CD4-positive, alpha-beta T cell (primary cell): ENCODE measurements at places on chromosomes 5 and 9.

- DNase-seq = no peak
These were observed 6.8 kb downstream of the AMBP start for GRCh38 chr9:114071197-114071795.

DNA sequence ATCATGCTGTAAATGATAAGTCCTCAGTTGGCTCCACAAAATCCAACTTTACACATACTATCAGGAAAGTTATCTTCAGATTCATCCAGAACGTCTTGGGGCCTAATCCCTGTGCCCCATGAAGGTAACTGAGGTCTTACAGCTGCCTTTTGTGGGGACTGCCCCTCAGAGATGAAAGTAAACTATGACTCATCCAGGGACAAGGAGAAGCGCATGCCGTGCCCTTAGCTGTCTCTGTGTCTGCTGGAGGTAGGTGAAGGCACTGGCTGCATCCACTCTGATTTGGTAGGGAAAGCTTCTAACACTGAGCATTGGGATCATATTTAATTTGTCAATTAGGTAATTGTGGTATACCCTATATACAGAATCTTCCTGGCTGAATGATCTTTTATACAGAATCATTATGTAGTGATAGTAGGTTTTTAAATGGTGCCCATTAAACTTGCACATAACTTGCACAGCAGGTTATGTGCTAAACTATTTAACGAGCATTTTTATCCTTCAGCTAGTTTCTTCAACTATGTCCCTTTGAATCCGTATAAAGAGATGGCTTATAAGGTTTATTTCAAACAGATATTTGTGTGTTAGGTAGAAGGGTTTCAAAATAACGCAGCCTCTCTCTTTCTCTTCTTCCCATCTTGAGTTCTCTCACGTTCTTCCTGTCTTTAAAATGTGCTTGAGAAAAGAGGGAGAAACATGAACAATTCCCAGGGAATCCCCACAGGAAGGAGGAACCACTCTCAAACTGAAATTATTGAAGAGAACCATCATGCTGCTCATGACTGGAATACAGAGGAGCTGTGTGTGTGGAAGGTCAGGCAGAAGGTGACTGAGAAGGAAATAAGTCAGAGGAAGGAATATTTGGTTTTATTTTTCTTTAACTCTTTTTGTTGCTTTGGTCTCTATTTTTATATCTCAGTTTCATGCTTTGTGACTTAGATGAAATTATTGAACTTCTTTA is 250.9 kb downstream of the CD180 start:
- no peak for DNase-seq

DNA sequence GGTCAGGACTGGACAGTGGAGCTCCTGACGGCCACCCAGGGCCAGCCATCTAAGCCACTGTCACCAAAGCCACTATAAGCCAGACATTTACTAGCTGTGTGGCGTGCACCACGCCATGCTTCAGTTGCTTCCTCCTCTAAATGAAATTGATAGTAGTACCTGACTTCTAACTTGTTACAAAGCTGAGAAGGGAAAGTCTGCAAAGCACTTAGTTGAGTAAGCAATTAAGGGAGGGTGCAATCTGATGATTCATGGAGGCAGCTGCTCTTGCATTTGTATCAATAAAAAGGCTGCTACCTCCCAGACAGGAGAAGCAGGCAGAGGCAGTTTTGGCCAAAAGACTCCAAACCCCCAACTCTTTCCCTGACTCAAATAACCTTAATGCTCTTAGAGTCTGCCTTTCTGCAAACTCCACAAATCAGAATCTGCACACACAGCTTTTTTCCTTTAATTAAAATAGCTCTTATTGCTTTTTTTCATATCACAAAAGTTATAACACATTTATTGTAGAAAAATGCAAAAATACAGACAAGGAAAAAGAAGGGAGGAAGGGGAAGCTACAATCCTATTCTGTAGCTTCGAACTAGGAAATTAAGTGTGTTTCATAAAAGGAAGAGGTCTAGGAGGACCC is 19.3 kb upstream of the RAPGEF1 start:
- DNase-seq = no peak

- no peak for DNase-seq
These were observed 156.4 kb downstream of the ST8SIA4 start for GRCh38 chr5:100746730-100747129.

- no peak for DNase-seq
These were observed 7.5 kb upstream of the PAM start for GRCh38 chr5:102747386-102748166.

GRCh38 chr5:29642601-29643000 is 1550.9 kb upstream of the CDH6 start:
- DNase-seq = no peak

DNA sequence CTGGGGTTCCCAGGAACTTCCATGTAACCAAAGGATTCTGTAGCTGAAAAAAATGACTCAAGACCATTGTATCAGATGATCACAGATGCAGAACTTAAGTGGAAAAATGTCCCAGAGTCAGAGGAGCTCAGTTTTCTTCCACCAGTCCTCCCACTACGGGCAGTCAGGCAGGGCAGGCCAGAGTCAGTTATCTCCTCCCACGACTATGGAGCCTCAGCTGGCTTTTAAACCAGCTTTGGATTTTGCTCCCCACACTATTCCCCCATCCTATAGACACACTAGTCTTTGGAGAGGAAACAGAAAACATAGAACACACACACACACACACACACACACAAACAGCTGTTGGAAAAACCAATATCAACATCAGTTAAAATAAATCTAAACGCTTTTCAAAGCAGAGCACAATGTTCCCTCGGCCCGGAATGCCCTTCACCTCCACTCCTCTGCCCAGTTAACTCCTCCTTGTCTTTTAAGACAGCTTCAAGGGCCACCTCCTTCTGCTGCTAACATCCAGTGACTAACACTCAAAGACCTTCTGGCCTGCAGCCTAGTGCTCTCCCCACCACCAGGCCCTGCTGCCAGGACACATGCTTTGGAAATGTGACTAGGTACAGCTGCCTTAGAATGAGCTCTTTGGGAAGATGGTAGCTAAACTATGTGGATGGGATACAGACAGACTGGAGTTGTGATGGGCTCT is 56.8 kb downstream of the NIPAL4 start:
- DNase-seq = no peak

- no peak for DNase-seq
These were observed 23.3 kb upstream of the MGAT1 start for GRCh38 chr5:180825768-180826525.

- no peak for DNase-seq
These were observed 205.8 kb downstream of the TMEM38B start for GRCh38 chr9:105900123-105900522.

- no peak for DNase-seq
These were observed 13.6 kb upstream of the SLC22A4 start for GRCh38 chr5:132280371-132281240.

GRCh38 chr5:58886315-58887207 is 303.7 kb downstream of the RAB3C start:
- DNase-seq = peak; percentile 53

DNA sequence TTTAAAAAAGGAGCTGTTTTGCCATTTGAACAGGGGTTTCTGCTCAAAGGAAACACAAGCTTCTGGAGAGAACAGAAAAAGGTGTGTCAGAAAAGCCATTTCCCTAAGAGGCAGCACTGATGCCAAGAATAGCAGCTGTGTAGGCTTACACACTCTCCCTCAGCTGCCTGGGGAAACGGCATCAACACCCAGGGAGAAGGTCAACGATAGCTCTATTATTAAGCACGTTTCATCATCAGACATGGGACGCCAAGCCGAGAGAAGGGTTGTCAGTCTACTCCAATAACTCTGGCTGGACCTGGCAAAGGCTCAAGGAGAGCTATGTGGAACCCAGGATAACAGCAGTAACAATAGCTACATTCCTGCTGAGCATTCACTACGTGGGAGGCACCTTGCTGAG is 314.2 kb downstream of the CDK5RAP2 start:
- DNase-seq = no peak

- DNase-seq = no peak
These were observed 446.9 kb upstream of the CD180 start for GRCh38 chr5:67643536-67643935.

DNA sequence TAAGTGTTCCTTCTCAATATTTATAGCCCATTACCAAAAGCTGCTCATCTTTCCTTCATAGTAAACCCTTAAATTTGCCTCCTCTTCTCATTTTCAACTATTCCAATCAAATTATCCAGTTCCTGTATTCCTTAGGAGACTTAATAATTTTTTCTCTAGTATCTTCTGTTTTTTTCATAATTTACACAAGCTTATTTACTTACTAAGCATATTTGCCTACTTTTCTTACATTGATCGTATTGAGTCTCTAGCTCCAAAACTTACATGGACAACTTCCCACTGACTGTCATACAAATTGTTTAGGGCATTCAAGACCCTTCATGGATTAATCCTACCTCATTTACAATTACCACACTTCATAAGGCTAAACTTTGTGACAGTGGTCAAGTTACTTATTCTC is 3.6 kb downstream of the CERT1 start:
- no peak for DNase-seq

GRCh38 chr9:100058699-100059579 is 39.9 kb downstream of the ERP44 start:
- no peak for DNase-seq

DNA sequence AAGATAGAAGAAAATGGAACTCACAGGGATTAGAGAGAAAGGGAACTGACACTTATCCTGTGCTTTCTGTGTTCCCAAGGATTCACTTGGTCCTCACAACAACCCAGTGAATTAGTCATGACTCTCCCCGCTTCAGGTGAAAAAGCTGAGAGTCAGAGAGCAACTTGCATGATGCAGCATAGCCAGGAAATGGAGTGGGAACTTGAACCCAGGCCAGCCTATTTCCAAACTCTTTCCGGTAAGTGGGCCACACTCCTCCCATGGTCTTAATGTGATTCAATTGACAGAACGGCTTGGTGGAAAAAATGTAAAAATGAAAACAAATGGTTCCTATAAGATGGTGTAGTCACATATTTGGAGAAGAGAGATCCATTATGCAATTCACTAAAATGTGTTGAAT is 45.9 kb upstream of the CEMIP2 start:
- DNase-seq = no peak

GRCh38 chr5:159763562-159763961 is 152.7 kb upstream of the ADRA1B start:
- no peak for DNase-seq

DNA sequence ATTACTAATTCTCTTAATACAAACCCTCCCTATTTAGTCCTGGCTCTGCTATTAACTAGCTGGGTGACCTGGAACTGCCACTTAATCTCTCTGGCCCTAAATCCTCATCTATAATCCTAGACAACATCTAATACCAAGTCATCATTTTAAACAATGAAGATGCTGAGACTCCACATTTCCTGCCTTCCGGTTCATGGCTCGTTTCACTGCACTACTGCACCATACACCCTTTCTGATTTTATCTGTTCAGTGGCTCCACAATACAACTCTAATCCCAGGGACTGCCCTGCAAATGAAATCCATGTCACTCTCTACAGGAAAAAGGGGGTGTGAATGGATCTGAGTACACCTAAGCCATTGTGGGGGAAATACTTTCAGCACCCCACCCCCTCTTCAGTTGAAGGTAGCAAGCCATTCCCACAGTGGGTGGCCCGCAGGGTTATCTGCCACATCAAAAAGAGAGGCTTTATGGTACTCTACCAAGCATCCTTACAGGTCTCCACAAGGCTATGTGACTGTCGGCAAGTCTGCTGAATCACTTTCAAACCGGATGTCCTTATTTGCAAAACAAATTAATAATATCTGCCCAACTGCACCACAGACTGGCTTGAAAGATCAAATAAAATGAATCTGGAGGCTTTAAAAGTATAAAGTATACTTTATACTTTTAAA is 89.5 kb downstream of the EPB41L4A start:
- DNase-seq = no peak

DNA sequence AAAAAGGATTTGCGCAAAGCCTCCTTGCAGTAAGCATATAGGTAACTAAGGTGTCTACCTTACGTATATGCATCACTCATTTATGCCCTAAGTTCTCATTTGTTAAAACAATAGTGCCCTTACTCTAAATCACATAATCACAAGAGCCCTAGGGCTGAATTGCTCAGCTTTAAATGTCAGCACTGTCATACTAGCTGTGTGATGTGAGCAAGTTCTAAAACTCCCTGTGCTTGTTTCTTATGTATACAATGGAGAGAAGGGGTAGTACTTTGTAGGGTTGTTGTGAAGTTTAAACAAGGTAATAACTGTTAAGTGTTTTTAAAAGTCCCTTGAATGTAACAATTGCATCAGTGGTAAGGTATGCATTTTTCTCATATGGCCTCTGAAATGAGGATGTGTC is 169.5 kb upstream of the DMRT1 start:
- DNase-seq = no peak

GRCh38 chr5:119031905-119032304 is 39.0 kb upstream of the DMXL1 start:
- no peak for DNase-seq

DNA sequence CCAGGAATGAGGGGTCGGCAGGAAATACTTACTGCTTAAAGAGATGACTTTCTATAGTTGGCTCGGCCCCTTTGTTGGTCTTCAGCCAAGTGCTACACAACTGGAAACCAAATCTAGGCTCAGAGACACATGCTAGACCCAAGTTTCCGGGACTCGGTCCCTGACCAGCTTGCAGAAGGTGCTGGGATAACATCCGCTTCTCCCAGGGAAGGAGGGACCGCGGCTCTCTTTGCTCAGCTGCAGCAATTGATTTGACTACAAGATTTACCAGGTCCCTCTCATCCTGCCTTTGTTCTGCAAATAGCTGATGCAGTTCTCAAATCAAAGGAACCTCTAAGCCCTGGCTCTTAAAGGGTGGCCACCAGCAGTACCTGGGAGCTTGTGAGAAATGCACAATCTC is 314.7 kb downstream of the MLLT3 start:
- no peak for DNase-seq

DNA sequence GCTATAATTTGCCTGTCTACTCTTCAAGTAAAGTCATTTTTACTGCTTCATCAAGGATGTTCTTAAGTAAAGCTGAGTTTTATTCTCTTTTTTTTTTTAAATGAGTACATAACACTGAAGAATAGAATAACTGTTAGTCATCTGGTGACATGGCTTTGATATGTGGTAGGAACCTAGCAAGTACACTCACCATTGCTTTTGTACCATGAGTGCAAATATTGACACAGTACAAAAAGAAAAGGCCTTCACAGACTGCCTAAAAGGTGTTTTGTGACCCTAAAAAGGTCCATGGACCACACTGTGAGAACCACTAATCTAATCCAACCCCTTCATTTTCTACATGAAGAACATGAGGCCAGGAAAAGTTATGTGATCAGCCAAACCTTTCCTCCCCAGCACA is 55.0 kb downstream of the ECPAS start:
- no peak for DNase-seq

DNA sequence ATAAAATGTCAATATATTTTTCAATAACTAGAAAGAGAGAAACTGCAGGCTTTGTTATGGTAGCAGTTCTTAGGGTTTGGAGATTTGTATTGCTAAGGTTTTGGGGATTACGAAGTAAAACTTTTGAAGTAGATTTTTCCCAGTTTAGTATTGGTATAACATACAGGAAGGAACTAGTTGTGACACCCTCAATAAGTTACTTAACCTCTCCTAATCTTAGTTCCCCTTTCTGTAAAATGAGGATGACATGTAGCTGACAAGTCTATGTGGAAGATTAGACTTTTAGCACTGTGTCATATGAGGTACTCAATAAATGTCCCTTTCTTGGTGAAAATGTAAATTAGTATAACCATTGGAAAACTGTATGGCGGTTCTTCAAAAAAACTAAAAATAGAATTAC is 73.4 kb upstream of the ATG10 start:
- no peak for DNase-seq
